IMR-90 (cell line): ENCODE measurements at places on chromosomes 4 and X. TPM values are rescaled to one million over a fixed set of nuclear protein-coding genes. Genes with fewer than 3 reads are reported as not detected.

DNA sequence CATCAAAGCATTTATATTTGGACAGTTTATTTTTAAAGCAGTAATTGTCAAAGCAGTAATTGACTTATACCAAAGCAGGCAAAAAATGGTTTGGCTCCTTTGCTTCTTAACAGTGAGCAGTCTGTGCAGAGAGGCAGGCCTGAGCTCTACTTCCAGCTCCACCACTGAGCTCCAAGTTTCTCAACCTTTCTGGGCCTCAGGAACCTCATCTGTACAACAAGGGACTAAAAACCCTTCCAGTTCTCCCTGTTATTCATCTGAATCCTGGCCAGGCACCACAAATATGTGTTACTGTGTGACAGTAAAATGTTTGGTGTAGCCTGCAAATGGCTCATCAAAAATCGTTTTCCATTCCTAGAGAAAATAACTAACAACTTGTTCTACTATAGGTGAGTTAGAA is 88.7 kb upstream of the TTC29 start:
- no peaks in the 10 kb centered on the region for H3K36me3 ChIP-seq
- no peak overlapping the region for H3K27ac ChIP-seq
- peaks cover 21% of the 10 kb centered on the region for H3K27me3 ChIP-seq
- peak; percentile 7 for DNase-seq
- no peak overlapping the region for H3K4me3 ChIP-seq

DNA sequence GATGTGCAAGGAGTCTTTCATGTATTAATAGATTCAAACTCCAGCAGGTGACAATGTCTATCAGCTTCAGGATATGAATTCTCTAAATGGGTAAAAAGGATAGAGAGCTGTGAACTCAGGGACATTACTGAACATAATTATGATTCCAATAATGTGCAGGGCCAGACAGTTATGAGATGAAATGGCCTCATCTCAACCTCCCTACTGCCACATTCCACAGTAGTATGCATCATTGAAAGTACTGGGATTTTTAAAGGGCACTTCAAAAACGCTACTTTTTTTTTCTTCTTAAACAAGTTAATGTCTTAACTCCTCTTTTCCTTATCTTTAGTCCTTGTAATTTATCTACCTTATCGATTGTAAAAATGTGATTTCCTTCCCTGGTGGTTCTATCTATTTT is 202.0 kb downstream of the APBB2 start:
- H3K27ac ChIP-seq: no peak overlapping the region
- DNase-seq: peak; percentile 51
- H3K4me3 ChIP-seq: no peak overlapping the region
- H3K27me3 ChIP-seq: no peaks in the 10 kb centered on the region

- H3K27me3 ChIP-seq: no peaks in the 10 kb centered on the region
- no peaks in the 10 kb centered on the region for H3K36me3 ChIP-seq
- no peak overlapping the region for H3K27ac ChIP-seq
- no peaks in the 10 kb centered on the region for H3K4me1 ChIP-seq
These were observed 1623.2 kb upstream of the PABPC4L start for GRCh38 chr4:135824759-135825296.

- no peak for DNase-seq
- H3K4me1 ChIP-seq: no peaks in the 10 kb centered on the region
- H3K27me3 ChIP-seq: no peaks in the 10 kb centered on the region
- H3K36me3 ChIP-seq: no peaks in the 10 kb centered on the region
- no peak overlapping the region for H3K27ac ChIP-seq
- no peak overlapping the region for H3K4me3 ChIP-seq
These were observed 175.5 kb upstream of the ADGRL3 start for GRCh38 chr4:61024610-61025009.

DNA sequence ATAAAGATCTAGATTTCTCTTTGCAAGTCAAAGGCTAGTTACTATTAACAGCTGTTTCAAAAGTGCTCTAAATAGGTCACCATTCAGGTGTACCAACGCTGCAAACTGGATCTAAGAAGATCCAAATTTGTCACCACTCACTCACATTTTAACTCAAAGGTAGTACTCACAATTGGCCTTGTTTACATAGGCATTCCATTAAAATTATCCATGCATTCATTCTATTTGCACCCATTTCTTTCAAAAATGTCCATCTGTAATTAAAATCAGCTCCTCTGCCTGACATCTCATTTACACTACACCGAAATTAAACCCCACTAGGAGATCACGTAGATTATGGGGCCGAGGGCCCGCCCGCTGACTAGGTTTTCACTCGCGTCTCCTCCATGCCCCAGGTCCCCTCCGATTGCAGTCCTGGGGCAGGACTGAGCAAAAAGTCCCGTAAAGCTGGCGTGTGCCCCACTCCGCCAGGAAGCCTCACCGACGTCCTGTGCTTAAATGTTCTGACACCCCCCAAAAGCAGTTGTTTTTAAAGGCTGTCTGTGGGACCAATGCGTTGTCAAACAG is 1.3 kb upstream of the ING2 start:
- no peak for DNase-seq
- no peaks in the 10 kb centered on the region for H3K36me3 ChIP-seq
- peaks cover 2% of the 10 kb centered on the region; the same call in 1 of the 2 replicates for H3K4me1 ChIP-seq
- H3K4me3 ChIP-seq: peak overlapping the region; percentile 94
- peak overlapping the region; percentile 92 for H3K27ac ChIP-seq

DNA sequence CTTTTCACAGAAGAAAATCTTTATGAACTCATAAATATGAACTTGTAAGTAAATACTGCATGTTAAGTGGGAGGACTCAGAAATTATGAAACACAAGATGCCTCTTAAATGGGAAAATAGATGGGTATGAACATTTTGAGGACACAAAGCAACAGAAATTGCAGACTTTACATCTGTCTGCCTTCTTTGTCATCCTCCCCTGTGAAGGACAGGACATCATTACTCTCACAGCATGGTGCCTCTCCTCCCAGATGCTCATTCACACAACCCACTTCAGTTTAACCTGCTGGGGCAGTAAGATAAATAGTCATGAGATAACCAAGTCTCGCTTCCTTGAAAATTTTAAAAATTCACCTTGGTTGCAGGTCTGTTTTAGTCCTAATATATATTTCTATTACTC is 144.5 kb downstream of the APBB2 start:
- no peaks in the 10 kb centered on the region for H3K36me3 ChIP-seq
- no peak overlapping the region for H3K4me3 ChIP-seq
- DNase-seq: no peak
- no peaks in the 10 kb centered on the region for H3K27me3 ChIP-seq

- H3K36me3 ChIP-seq: no peaks in the 10 kb centered on the region
- H3K4me1 ChIP-seq: peaks cover 18% of the 10 kb centered on the region
- no peak for DNase-seq
- H3K27ac ChIP-seq: no peak overlapping the region
- H3K27me3 ChIP-seq: no peaks in the 10 kb centered on the region
These were observed 310.0 kb downstream of the ARHGAP24 start for GRCh38 chr4:85784947-85785346.

DNA sequence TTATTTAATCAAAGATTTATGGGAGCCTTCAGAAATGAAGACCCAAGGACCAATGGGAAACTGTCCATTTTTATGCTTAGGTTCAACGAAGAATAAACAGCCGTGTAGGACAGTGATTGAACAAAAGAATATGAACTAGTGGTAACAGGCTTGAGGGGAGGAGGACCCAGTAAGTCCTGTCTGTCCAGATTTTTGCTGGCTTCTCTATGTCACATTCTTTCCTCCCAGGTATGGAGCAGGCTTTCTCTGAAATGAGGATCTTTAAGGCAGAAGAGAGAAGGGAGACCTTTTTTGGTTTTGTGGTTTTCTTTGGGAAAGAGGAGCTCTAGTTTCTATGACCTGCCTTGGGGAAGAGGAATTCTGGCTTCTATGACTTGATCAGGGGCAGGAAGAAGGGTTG is 74.1 kb downstream of the BANK1 start:
- no peak for DNase-seq
- no peaks in the 10 kb centered on the region for H3K27me3 ChIP-seq
- H3K4me1 ChIP-seq: 0 out of 2 replicates have a peak, but pooled peaks cover 2% of the 10 kb centered on the region
- H3K4me3 ChIP-seq: no peak overlapping the region
- no peaks in the 10 kb centered on the region for H3K36me3 ChIP-seq

DNA sequence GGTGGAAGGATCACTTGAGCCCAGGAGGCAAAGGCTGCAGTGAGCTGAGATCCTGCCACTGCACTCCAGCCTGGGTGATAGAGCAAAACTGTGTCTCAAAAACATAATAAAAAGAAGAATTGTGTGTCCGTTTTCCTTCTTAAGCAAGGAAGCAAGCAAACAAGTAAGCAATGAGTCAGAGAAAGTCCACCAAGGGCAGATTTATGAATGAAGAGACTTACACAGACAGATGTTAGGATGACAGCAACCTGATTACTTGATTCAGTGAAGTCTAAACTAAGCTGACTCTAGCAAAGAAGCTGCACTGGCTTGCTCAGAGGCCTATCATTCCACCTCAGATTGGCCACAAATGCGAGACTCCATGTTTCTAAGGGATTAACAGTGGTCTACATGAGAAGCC is 34.1 kb upstream of the SCML1 start:
- no peaks in the 10 kb centered on the region for H3K27me3 ChIP-seq
- no peak overlapping the region for H3K4me3 ChIP-seq
- H3K4me1 ChIP-seq: peaks cover 3% of the 10 kb centered on the region

- no peak overlapping the region for H3K4me3 ChIP-seq
- H3K36me3 ChIP-seq: no peaks in the 10 kb centered on the region
- no peak for DNase-seq
- H3K4me1 ChIP-seq: peaks cover 1% of the 10 kb centered on the region; the same call in 1 of the 2 replicates
- no peak overlapping the region for H3K27ac ChIP-seq
These were observed 20.1 kb downstream of the SPON2 start for GRCh38 chr4:1152290-1152689.

DNA sequence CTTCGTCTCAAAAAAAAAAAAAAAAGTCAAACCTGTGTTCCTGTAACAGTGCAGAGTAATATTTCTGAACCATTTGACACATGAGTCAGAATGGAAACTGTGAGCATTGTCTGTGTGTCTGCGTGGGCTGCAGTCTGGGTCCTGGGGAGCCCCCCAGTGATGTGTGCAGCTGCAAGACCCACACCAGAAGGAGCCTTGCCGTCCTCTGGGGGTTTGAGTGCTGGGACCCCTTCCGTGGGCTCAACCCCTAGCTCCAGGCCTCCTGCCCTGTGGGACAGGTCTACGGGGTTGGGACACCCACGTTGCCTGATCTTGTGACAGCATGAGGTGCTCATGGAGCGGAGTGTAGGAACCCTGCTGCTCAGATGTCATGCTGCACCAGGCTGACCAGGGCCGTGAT is 43.7 kb downstream of the DDX3X start:
- peaks cover 4% of the 10 kb centered on the region for H3K4me1 ChIP-seq
- peaks cover 16% of the 10 kb centered on the region for H3K27me3 ChIP-seq
- H3K4me3 ChIP-seq: no peak overlapping the region
- H3K36me3 ChIP-seq: no peaks in the 10 kb centered on the region
- no peak for DNase-seq
- no peak overlapping the region for H3K27ac ChIP-seq

DNA sequence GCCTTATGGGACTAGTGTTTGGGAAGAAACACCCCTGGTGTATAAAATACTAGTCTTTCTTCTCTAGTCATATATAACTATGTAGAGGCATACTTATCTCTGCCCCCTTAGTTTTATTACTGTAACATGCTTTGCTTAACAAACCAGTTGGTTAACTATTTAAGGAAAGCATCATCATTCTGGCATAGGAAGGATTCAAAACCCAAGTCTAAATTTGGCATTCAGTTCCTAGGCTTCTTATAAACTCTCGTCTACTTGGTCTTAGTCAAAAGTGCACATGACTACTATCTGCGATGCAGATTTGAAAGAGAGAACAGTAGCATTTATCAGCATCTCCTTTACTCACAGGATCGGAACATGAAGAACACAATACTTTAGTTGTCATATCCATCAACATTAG is 111.3 kb downstream of the MFAP3L start:
- no peak overlapping the region for H3K27ac ChIP-seq
- no peaks in the 10 kb centered on the region for H3K4me1 ChIP-seq
- H3K4me3 ChIP-seq: no peak overlapping the region
- H3K36me3 ChIP-seq: no peaks in the 10 kb centered on the region
- DNase-seq: no peak

- no peaks in the 10 kb centered on the region for H3K36me3 ChIP-seq
- no peak for DNase-seq
- no peak overlapping the region for H3K4me3 ChIP-seq
- H3K4me1 ChIP-seq: no peaks in the 10 kb centered on the region
- H3K27ac ChIP-seq: no peak overlapping the region
These were observed 14.9 kb downstream of the CCDC158 start for GRCh38 chr4:76406081-76406480.

GRCh38 chr4:129336457-129337227 is 240.7 kb downstream of the C4orf33 start:
- DNase-seq: no peak
- no peak overlapping the region for H3K27ac ChIP-seq
- H3K27me3 ChIP-seq: no peaks in the 10 kb centered on the region
- no peaks in the 10 kb centered on the region for H3K36me3 ChIP-seq

DNA sequence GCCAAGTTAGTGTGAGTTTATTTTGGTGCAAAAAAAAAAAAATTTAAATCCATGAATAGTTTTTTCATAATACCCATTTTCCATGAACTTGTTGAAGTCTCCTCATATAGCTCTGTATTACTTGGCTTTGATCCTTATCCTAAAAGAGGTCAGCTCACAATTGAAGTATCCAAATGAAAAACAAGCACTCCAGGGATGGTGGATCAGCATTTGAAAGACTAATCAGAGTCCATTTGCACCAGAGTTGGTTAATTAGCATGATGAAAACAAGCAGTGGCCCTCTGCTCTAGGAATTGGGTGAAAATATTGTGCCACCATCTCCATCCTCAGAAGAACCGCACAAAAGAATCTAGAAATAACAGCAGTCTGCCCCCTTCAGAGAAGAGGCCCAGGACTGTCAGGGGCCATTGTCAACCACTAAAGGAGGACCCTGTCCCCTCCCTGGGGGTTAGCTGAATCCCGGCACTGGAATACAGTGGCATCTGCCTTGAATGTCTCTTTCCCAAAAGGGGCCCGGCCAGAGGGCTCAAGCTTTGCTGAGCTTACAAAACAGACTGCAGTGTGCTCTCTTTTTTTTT is 24.7 kb downstream of the SH3KBP1 start:
- no peak for DNase-seq
- no peak overlapping the region for H3K27ac ChIP-seq
- H3K4me3 ChIP-seq: no peak overlapping the region
- H3K27me3 ChIP-seq: no peaks in the 10 kb centered on the region
- no peaks in the 10 kb centered on the region for H3K36me3 ChIP-seq

GRCh38 chrX:35561985-35562384 is 236.2 kb upstream of the MAGEB16 start:
- H3K36me3 ChIP-seq: no peaks in the 10 kb centered on the region
- no peak for DNase-seq
- no peak overlapping the region for H3K27ac ChIP-seq
- no peak overlapping the region for H3K4me3 ChIP-seq
- no peaks in the 10 kb centered on the region for H3K4me1 ChIP-seq
- no peaks in the 10 kb centered on the region for H3K27me3 ChIP-seq

GRCh38 chr4:136651278-136651667 is 881.0 kb downstream of the PCDH18 start:
- no peaks in the 10 kb centered on the region for H3K4me1 ChIP-seq
- H3K4me3 ChIP-seq: no peak overlapping the region
- no peak overlapping the region for H3K27ac ChIP-seq
- DNase-seq: peak; percentile 34

GRCh38 chr4:110637408-110638088 is 14.7 kb upstream of the PITX2 start:
- no peaks in the 10 kb centered on the region for H3K36me3 ChIP-seq
- H3K27me3 ChIP-seq: peaks cover 86% of the 10 kb centered on the region
- peak overlapping the region; percentile 46 for H3K4me3 ChIP-seq
- peaks cover 2% of the 10 kb centered on the region; the same call in 1 of the 2 replicates for H3K4me1 ChIP-seq

The TXK gene
- total RNA-seq: not detected in 2 replicates

The MTTP gene
- total RNA-seq: under 0.01 TPM in 2 replicates

The CHIC2 gene
- 26.3 and 65.0 TPM in 2 replicates for total RNA-seq

The RASSF6 gene
- not detected in 2 replicates for total RNA-seq

The CLCN4 gene
- total RNA-seq: 3.9 and 4.5 TPM in 2 replicates

The MAGT1 gene
- total RNA-seq: 74.7 and 82.8 TPM in 2 replicates

The MAGEB17 gene
- total RNA-seq: under 0.01 TPM in 2 replicates

The DSPP gene
- total RNA-seq: not detected in 2 replicates

The NXF3 gene
- total RNA-seq: not detected in 2 replicates

The SUPT20HL1 gene
- not detected in 2 replicates for total RNA-seq

The PNMA5 gene
- not detected in 2 replicates for total RNA-seq

The KIAA1210 gene
- not detected in 2 replicates for total RNA-seq
